ENCODE measurements at places on chromosomes 4 and X.
A peak's percentile ranks its signal among the peaks of the same experiment; 100 is the strongest.

- DNase-seq: no peak
Observed at GRCh38 chr4:66059556-66059955, 389.3 kb upstream of the EPHA5 start.

GRCh38 chr4:116469582-116469981 lies 615.8 kb downstream of the TRAM1L1 start:
- no peak for DNase-seq

- DNase-seq: no peak
Observed at GRCh38 chrX:32966821-32967355, 244.5 kb downstream of the DMD start.

- DNase-seq: peak; percentile 51
Observed at GRCh38 chrX:3134316-3134945, 93.2 kb downstream of the ARSF start.

DNA sequence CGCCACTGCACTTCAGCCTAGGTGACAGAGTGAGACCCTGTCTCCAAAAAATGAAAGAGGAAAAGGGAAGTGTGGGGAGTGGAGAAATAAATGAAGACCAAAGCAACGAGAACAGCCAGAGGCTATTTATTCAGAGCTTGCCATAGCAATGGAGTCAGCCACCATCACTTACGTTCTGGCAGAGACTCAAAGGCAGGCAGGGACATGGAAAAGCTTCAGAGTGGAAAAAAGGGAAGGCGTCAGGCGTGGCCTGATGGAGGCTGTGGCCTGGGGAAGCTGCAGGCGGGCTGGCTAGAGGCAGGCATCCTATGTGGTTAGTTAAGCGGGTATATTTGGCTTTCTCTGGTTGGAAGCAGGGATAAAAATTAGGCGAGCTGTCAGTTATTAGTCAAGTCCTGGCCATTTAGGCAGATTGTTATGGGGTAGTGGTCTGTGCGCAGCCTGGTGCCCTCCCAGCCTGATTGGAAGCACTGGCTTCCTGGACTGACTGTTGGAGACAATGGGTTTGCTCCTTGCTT lies 73.3 kb downstream of the DCTD start:
- peak; percentile 39 for DNase-seq

GRCh38 chrX:102745857-102746584 lies 25.5 kb downstream of the GPRASP3 start:
- peak; percentile 75 for DNase-seq

GRCh38 chr4:147794787-147795413 lies 63.0 kb downstream of the ARHGAP10 start:
- no peak for DNase-seq
